ENCODE measurements at places on chromosomes 2 and 18.

DNA sequence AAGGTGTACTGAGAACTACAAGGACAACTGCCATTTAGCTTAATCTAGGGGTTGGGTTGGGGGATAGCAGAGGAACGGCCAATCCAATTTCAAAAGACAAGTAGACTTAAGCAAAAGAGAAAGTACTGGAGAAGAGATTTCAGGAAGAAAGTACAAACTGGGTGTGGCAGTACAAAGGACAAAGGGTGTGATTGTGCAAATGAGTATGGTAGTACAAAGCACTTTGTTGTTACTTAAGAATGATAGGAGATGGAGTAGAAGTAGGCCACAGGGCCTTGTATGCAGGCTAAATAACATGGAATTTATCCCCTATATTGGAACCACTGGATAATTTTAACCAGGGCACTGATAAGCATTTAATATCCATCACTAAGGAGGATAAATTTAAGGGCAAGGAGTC, 4.7 kb upstream of the ORC2 start:
- DNase-seq = no peak

- no peak for DNase-seq
These were observed 64.4 kb downstream of the IL1R2 start for GRCh38 chr2:102056079-102056581.

GRCh38 chr2:4528246-4528645, 824.9 kb downstream of the DCDC2C start:
- no peak for DNase-seq

GRCh38 chr2:170986566-170987258, 57.7 kb downstream of the GORASP2 start:
- DNase-seq = no peak

DNA sequence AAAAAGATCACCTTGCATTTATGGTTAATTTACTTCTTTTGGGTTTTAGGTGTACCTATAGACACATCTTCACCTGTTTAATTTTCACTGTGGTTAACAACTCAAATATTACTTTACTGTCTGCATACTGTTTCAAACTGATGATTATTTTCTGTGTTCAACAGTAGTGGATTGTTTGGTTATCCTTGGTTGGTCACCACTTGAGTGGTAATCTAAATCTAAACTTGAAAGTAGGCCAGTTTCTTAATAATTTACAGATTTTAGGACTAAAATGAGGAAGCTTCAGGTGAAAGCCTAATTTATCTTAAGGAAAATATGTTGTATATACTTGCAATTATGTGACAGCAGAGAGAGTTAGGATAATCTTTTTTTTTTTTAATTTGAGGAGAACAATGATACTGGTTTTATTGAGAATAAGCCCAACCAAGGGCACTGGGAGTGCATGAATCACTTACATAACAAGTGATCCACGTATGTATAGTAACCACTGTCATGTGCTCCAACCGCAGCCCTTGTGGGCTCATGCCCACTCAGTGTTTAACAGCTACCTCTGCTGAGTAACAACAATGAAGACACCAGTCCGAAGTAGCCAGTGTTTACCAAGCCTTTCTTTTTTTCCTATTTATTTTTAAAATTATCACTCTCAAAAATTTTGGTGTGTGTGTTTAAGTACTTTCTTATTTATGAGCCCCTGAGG, 31.0 kb upstream of the WDSUB1 start:
- DNase-seq = no peak

DNA sequence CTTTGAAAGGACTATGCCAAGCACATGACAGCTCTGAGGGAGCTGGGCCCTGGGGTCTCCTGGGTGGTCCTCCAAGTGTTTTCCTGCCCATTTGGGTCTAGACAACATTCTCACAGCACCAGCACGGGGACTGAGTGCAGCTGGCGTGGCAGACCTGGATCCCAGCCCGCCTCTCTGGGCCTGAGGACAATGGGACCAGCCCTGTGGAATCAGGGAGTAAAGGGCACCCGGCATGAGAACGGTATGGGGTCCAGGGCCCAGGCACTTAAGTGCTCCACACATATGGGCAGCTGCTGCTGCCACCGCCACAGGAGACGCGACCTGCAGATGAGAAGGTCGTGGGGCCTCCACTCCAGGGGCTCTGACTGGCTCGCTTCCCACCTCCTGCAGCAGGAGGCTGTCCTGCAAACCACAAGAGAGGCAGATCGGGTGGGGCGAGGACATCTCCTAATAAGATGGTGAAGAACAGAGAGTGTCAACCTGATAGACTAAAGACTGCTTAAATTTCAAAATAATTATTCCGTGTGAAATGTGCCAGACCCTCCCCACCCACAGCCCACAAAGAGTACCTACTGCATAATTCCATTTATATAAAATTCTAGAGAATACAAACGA, 46.3 kb downstream of the FAM178B start:
- no peak for DNase-seq

DNA sequence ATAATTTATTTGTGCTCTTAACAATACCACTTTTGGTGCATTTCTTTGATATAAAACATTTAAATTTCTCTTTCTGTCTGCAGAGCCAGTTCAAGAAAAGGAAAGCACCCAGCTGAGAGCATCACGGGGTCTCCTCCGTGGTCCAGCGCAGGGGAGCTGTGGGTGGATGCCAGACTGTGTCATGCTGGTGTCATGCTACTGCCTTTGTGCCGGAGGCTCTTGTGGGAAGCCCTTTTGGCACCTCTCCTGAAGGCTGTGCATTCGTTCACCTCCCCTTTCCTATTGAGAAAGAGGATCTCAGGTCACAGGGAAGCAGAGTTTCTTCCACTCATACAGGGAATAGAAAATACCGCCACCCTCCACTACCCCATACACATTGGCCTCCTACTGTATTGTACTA, 450.4 kb downstream of the GALR1 start:
- no peak for DNase-seq

Data from thoracic aorta (tissue), 2 donors.